ENCODE measurements at places on chromosomes 11 and 22. TPM values are rescaled to one million over a fixed set of nuclear protein-coding genes. Genes with fewer than 3 reads are reported as not detected.

CELSR1 gene
- total RNA-seq = 1.6 TPM

MFRP gene
- not detected for total RNA-seq

FAM227A gene
- total RNA-seq = 1.1 TPM

FOXRED1 gene
- 10.7 TPM for total RNA-seq

KDM4D gene
- 0.53 TPM for total RNA-seq

TRIM48 gene
- not detected for total RNA-seq

DEPDC7 gene
- 5.8 TPM for total RNA-seq

ZNRF3 gene
- total RNA-seq = 2.4 TPM

FZD4 gene
- total RNA-seq = 42.4 TPM

MUC2 gene
- total RNA-seq = not detected

MRGPRX3 gene
- total RNA-seq = not detected

PANX3 gene
- total RNA-seq = not detected

LDHAL6A gene
- not detected for total RNA-seq

LRRC4C gene
- 0.40 TPM for total RNA-seq

PRG3 gene
- total RNA-seq = not detected

DDB1 gene
- 315 TPM for total RNA-seq

RTN4RL2 gene
- not detected for total RNA-seq

PGA5 gene
- total RNA-seq = not detected

LARGE1 gene
- 11.8 TPM for total RNA-seq

VWA5A gene
- 64.4 TPM for total RNA-seq

MAP6 gene
- 5.7 TPM for total RNA-seq

APOBEC3F gene
- 8.6 TPM for total RNA-seq

MRGPRD gene
- not detected for total RNA-seq

KCNQ1 gene
- not detected for total RNA-seq

APOA5 gene
- not detected for total RNA-seq

SMIM38 gene
- total RNA-seq = 0.13 TPM

PCF11 gene
- 33.4 TPM for total RNA-seq

GAB4 gene
- total RNA-seq = not detected

CCDC116 gene
- total RNA-seq = 0.19 TPM
